Stimulated activated CD4-positive, alpha-beta T cell treated with anti-CD3 and anti-CD28 coated beads, Interleukin-2, amount 100 ng/mL, for 24 hours (primary cell): ENCODE measurements at places on chromosomes 5 and 9.

GRCh38 chr9:127180457-127181314 is 58.3 kb upstream of the ANGPTL2 start:
- DNase-seq: no peak

- DNase-seq: no peak
Observed at GRCh38 chr5:124701016-124701415, 45.4 kb downstream of the ZNF608 start.

- no peak for DNase-seq
Observed at GRCh38 chr9:86600291-86600690, 246.1 kb upstream of the TUT7 start.

- no peak for DNase-seq
Observed at GRCh38 chr5:181280251-181280762, 19.4 kb upstream of the TRIM52 start.

DNA sequence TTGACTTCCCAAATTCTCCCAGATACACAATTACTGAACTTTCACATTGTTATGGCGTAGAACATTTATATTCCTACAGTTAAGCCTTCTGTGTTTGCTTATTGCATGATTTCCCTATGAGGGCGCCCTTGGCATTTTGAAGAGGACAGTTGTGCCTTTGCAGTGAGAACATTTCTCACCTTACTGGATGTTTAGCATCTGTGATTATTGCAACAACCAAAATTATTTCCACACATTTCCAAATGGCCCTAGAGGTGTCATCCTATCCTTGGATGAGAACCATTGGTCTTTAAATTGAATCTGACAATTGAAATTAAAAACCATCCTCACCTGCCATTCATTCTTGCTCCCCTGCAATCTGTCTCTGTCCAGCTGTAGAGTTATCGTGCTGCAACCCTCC is 104.0 kb downstream of the MAMDC2 start:
- no peak for DNase-seq

DNA sequence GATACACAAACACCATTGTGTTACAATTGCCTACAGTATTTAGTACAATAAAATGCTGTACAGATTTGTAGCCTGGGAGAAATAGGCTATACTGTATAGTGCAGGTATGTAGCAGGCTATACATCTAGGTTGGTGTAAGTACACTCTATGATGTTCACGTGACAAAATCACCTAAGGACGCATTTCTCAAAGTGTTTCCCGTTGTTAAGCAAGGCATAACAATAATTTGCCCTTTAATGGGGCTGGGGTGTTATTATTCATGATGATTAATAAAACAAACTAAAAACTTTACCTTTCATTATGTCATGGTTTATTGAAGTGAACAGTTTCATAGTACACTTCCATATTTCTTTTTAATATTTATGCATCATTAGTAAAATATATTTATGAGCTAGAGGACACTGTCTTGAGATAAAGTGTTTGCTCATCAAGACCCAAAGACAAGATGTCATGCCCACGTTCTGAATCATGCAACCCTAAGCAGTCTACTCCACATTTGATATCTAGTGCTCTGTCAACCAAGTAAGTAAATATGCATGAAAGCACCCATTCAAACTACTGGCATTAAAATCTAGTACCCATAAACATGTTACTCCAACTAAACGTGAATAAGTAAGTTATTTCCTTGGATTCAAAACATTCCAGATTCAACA is 220.5 kb downstream of the NR2F1-AS1 start:
- no peak for DNase-seq
